ENCODE measurements at places on chromosomes 12 and 14.

DNA sequence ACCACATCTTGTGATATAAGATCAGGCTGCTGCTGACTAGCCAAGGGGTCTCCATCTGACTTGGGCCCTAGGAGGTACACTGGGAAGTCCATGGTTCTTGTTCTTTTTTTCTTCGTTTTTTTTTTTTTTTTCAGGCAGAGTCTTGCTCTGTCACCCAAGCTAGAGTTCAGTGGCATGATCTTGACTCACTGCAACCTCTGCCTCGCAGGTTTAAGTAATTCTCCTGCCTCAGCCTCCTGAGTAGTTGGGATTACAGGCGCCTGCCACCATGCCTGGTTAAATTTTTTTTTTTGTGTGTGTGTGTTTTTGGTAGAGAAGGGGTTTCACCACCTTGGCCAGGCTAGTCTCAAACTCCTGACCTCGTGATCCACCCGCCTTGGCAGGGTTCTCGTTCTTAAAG, 178.2 kb downstream of the RMST start:
- DNase-seq: no peak

GRCh38 chr12:63918800-63919300, 74.3 kb downstream of the SRGAP1 start:
- no peak for DNase-seq

GRCh38 chr14:64779472-64779871, 75.2 kb downstream of the PLEKHG3 start:
- no peak for DNase-seq

- no peak for DNase-seq
Observed at GRCh38 chr12:51328587-51328986, 4.6 kb upstream of the BIN2 start.

DNA sequence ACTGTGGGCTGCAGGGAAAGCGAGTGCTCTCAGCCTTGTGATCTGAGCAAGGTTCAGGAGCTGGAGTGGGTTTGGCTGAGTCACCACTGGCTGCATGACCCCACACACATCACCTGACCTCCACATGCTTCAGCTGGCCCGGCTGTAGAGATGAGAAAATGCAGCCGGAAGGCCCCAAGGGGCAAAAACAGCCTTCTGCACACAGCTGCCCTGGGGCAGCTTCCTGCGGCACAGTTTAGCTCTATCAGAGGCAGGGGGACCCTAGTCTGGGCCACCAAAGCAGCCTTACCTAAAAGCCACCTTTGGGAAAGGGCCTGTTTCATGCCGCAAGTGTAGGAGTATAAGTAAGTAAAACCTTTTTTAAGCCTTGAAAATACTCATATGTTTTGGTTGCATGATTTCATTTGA, 123.3 kb downstream of the SSPN start:
- no peak for DNase-seq

DNA sequence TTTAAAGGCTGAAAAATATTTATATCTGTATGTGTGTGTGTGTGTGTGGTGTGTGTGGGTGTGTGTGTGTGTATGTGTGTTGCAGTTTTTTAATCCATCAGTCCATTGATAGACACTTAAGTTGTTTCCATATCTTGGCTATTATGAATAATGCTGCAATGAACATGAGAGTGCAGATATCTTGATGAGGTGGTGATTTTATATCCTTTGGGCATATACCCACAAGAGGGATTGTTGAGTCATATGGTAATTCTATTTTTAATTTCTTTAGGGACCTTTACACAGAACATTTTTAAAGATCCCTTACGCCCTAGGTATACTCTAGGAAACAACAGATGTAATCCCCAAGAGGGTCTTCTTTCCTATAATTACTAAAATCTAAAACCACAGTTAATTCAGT, 154.5 kb upstream of the CLEC14A start:
- DNase-seq: no peak

- DNase-seq: no peak
Observed at GRCh38 chr14:75794615-75795038, 133.6 kb downstream of the TTLL5 start.

DNA sequence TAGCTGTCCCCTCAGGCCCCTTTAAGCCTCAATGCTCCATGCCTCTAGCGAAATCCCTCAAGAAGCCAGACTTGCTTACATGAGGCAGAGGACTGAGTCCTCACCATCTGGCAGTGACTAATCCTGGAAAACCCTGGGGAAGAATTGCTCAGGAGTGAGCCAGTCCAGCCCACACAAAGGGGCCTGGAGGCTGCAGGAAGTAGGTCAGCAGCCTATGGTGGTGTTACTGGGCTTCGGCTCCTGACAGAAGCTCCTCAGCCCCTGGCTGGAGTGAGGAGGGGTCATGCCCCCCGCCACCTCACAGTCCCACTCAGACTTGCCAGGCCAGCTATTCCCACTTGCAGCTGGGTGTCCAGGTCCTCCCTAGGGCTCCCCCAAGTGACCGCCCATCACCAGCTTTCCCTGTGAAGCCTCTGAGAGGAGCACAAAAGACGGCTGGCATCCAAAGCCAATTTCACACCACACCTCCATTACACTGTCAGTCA, 250.5 kb downstream of the DPF3 start:
- no peak for DNase-seq

- DNase-seq: no peak
Observed at GRCh38 chr14:99812096-99812750, 19.0 kb downstream of the EML1 start.

DNA sequence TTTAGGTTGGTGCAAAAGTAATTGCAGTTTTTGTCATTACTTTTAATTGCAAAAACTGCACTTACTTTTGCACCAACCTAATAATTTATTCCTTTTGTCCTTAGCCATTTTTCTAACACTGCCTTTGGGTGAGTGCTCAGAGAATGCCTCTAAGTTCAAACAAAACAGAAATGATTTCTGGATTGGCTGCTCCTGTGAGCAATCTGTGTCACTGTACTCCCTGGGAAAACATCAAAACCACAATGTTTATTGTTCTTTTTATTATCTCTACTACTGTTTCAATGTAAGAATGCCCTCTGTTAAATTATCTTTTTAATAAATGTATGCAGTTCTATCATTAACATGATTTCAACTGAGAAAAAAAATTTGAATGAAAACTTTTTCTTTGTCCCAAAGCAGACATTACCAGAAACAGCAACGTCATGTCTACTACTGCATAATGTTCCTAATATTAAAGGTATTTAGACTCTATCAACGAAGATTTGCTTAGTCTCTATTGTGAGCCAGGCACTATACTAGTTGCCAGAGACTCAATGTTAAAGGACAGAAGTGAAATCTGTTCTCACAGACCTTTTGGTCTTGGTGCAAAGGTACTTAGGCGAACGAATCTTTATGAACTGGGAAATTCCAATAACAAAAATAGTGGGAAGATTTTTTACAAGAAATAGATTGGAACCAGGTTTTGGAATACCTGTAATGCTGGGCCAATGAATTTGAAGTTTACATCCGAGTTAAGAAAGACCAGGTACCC, 6.2 kb downstream of the SLC41A2 start:
- no peak for DNase-seq

DNA sequence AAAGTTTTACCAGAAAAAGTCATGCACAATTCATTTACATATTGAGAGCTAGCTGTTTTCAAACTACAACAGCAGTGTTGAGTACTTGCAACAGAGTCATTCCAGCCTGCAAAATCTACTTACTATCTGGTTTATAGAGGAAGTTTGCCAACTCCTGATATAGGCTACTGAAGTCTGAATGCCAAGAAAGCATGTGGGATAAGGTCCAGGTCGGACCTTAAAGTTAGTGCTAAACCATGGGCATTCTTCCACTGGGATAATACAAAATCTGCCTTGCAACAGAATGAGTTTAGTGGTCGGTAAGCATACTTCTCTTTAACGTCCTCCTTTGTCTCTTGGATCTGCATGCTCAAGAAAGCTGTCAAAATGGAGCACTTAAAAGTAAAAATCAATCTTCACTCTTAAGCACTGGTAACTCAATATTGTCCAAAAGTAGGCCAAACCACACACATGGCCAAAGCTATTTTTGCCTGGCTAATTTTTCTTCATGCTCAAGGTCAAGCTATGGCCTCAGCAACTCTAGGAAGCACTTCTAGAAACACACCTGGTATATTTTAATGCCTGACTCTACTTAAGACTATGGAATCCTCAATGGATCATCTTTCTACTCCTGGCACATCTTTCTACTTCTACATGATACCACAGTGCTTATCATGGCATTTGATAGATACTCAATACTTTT, 364.9 kb upstream of the KITLG start:
- DNase-seq: no peak

GRCh38 chr14:94119071-94119470, 8.5 kb downstream of the IFI27 start:
- DNase-seq: no peak
